IMR-90 (cell line): ENCODE measurements at places on chromosomes 5 and 9. TPM values are rescaled to one million over a fixed set of nuclear protein-coding genes. Genes with fewer than 3 reads are reported as not detected.

Gene PCDHAC1
- under 0.01 TPM in 1 of 2 replicates, not detected in the other for total RNA-seq

Gene HNRNPAB
- 32.1 and 54.4 TPM in 2 replicates for total RNA-seq

Gene GOLPH3
- total RNA-seq, result 38.2 and 59.7 TPM in 2 replicates

Gene CD274
- total RNA-seq, result 19.4 and 29.4 TPM in 2 replicates

Gene TSTD2
- total RNA-seq, result 16.3 and 18.3 TPM in 2 replicates
